ENCODE measurements at places on chromosomes 11 and 22.
A peak's percentile ranks its signal among the peaks of the same experiment; 100 is the strongest.

DNA sequence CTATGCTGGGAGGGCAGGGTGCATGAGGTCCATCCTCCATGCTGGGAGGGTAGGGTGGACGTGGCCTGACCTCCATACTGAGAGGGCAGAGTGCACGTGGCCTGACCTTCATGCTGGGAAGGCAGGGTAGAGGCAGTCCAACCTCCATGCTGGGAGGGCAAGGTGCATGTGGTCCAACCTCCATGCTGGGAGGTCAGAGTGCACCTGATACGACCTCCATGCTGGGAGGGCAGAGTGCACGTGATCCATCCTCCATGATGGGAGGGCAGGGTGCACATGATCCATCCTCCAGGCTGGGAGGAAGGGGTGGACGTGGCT lies 622.2 kb downstream of the BRD1 start:
- no peak for DNase-seq

DNA sequence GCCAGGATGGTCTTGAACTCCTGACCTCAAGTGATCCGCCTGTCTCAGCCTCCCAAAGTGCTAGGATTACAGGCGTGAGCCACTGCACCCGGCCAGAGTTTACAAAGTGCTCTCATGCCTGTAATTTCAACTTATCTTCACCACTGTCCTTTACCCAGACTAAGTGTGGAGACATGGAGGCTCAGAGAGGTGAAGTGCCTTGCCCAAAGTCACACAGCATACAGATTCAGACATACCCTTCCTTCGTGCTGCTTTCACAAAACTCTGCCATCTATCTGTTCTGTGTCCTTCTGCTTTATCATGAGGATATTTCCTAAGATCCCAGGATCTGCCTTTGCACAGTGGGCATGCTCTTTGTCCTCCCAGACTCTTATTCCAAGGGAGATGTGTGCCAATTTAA lies 143.6 kb upstream of the SYT13 start:
- DNase-seq, result no peak

DNA sequence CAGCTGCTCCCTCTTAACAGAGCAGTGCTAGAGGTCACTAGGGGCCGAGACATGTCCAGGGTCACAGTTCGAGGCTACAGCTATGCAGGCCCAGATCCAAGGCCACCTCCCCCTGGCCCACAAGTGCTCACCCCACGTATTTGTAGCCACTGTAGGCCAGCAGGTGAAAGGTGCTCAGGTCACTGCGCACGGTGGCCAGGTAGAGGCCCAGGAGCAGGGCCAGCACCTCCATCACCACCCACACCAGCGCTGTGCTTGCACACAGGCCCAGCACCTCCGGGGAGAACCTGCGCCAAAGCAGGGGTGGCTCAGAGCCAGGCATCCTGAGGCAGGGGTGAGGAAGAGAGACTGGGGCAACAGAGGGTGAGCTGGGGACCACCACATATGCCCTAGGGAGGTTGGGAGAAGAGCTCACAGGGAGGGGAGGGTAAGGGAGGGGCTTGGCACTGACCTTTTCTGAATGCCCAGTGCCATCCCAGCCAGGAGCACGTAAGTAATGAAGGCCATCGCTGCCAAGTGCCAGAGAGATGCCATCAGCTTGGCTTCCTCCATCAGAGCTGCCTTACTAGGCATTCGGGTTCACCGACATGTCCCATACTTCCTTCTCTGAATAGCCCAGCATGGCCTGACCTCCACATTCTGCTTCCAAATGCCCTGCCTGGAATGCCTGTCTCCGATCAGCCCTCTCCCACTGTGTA lies 3.5 kb downstream of the YIF1A start:
- DNase-seq, result no peak

- DNase-seq, result no peak
Observed at GRCh38 chr11:68808787-68809186, 32.9 kb downstream of the CPT1A start.

DNA sequence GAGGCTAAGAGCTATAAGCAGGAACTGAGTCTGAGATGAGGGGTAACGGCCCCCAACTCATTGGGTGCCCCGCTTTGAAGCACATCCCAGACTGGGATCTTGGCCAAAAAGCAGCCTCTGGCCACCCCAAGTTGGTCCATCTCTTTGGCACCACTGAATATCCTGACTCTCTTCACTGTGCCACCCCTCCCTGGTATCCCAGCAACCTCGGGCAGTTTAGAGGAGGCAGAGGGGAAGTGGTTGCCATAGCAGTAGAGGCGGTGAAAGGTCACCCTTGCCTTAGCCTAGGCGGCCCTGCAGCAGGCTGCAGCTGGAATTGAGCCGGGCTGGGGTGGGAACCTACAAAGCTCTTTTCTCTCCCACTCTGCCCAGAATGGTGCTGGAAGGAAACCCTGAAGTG lies 1.1 kb downstream of the PELI3 start:
- no peak for DNase-seq

DNA sequence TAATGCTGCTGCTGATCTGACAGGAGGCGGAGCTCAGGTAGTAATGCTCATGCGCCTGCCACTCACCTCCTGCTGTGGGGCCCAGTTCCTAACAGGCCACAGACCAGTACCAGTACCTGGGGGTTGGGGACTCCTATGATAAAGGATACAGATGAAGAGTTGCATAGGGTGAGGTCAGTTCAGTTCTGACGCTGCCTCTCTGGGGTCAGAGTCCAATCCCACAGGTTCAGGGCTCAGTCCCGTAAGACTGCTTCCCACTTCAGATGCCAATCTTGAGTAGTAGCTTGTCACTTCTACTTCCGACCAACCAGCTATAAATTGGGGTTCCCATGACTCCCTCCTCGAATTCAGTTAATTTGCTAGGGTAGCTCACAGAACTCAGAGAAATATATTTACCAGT lies 8.6 kb downstream of the ASRGL1 start:
- DNase-seq, result no peak

- no peak for DNase-seq
Observed at GRCh38 chr11:121443688-121444275, 8.3 kb upstream of the SORL1 start.

- DNase-seq, result no peak
Observed at GRCh38 chr11:21564833-21565682, 627.8 kb upstream of the ANO5 start.

DNA sequence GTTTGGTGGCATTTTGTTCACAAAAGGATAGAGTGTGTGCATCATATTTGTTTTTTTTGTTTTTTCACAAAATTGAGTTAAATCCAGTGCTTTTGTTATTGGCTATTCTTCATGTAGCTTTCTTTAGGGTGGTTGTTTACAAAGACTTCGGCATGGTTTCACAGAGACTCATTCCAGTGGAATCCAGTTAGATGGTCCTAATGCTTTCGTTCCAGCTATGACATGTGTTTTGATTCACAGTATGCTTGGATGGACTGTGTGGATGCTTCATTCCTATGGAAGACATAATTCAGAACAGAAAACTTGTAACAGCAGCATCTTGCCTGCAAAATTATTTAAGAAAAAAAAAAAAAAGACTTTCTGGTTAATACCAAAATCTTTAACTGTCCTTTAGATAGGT lies 97.9 kb downstream of the PDHX start:
- DNase-seq, result peak; percentile 97

GRCh38 chr22:19174106-19175025 lies 4.2 kb downstream of the SLC25A1 start:
- DNase-seq, result peak; percentile 94

- DNase-seq, result no peak
Observed at GRCh38 chr11:37560346-37560745, 962.3 kb upstream of the RAG2 start.

All from AG10803 (cell line).